Left renal pelvis (tissue), 4 donors: ENCODE measurements at places on chromosomes 13 and 19.

DNA sequence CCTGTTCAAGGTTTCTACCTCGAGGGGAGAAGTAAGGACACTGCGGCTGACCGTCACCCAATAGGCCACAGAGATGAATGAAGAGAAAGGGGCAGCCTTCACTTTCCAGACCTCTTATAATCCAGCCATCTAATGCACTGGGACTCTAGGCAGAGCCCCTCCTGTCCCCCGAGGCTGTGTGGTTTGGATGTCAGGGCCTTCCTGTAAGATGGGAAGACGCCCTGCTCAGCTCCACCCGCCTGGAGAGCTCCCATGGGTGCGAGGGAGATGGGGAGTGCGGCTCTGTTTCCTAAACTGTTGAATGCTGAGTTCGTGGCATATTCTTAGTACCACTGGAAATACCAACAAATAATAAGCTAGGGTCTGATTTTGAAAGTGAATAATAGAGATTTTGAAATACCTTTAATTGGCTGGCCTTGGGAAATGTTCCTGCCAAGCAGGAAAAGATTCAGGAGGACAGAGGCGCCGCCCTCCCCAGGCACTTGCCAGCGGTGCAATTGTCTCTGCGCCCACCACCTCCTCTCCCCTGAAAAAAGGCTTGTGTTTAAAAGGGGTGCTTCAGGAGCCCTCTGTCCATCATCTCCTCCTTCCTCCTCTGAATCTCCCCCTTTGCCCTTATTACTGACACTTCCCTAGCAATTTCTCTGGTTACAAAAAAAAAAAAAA, 85.4 kb upstream of the GPR183 start:
- DNase-seq: no peak

GRCh38 chr13:32883474-32883873, 132.7 kb upstream of the KL start:
- no peak for DNase-seq

GRCh38 chr13:75319254-75319653, 162.7 kb downstream of the TBC1D4 start:
- no peak for DNase-seq

DNA sequence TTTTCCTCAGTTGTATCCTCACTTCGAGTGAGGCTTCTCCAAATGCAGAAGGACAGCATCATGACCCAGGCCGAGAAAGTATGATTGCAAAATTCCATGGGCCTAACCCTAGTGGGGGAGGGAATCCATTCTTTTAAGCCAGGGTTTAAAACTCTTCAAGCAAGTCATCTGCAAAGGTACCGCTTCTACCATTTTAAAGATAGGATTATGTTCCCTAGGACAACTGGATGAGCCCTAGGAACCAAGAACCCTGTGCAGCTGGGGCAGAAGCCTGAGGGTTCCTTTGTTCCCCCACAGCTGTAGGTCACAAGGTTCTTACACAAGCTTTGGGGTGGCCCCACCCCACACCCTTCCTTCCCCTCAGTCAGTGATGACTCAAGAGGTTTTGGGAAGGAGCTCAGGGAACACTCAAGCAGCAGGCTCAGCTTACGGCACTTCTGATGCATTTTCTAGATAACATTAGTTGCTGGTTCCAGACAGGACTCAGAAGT, 13.5 kb downstream of the ARL11 start:
- DNase-seq: no peak

GRCh38 chr19:1747285-1748114, 5.8 kb upstream of the ONECUT3 start:
- no peak for DNase-seq

DNA sequence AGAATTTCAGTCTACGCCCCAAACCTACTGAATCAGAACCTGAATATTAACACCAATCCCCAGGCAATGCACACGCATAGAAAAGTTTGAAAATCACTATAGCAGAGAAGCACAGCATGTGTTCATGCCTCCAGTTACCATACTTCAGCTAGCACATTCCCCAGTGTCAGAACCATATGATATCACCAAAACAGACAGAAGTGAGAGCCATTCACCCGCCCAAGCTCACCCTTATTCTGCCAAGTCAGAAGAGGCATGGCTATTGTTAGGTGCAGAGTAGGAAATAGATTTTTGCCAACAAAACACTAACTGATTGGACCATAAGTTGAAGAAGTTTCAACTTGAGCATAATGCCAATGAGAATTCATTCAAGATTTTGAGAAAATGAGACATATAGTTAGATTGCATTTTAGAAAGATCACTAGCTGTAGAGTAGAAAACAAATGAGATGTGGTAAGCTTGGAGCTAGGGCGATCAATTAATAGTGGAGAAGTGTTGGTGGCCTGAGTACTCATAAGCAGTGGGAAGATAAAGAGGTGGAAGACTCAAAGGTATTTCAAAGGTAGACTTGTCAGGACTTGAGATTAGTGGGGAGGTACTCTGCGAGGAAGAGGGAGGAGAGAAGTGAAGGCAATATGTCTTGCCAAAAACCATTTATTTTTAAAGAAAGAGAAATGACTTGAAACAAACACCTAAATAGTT, 492.4 kb downstream of the SUCLA2 start:
- DNase-seq: no peak

DNA sequence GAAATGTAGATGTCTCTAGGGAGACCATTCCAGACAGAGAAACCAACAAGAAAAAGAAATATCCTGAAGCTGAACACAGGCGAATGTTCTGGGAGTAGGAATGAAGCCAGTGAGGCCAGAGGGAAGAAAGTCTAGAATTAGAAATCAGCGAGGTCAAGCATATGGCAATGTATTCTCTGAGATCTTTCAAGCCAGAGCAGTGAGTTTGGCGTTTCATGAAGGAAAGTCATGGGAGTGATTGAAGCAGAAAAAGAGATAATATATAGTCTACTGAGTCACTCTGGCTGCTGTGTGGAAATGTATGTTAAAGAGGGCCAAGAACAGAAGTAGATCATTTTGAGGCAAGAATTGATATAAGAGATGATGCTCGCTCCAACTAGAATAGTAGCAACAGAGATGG, 576.0 kb downstream of the PCDH17 start:
- DNase-seq: no peak

- no peak for DNase-seq
Measured at GRCh38 chr13:110470272-110471009, 91.1 kb downstream of the RAB20 start.

DNA sequence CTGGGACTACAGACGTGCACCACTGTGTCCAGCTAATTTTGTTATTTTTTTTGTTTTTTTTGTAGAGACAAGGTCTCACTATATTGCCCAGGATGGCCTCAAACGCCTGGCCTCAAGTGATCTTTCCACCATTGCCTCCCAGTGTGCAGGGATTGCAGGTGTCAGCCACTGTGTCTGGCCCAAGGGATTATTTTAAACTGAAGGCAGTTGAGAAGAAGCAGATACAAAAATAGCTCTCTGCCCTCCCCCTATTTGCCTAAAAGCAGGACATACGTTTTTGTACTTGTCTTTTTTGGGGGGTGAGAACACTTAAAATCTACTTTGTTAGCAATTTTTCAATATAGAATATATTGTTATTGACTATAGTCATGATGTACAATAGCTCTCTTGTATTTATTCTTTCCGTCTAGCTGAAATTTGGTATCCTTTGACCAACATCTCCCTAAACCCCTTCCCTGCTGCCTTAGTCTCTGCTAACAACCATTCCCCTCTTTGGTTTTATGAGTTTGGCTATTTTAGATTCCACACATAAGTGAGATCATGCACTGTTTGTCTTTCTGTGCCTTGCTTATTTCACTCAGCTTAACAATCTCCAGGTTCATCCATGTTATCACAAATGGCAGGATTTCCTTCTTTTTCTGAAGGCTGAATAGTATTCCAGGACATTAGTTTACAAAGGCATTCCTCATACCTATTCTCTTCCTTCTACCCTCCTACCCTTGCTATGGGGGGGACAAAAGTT, 34.9 kb downstream of the ADGRE3 start:
- no peak for DNase-seq

DNA sequence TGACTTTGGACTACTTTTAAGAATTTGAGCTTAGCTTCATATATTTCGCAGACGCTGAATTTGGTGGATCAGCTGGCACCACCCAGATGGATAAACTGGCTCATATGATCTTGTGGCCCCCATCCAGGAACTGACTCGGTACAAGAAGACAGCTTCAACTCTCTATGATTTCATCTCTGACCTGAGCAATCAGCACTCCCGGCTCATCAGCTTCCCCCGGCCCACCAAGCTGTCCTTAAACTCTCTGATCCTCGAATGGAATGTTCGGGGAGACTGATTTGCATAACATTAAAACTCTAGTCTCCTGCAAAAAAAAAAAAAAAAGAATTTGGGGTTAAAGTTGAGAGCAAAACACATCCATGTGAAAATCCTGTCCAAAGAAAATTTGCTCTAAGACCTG, 71.4 kb upstream of the IRS2 start:
- no peak for DNase-seq

DNA sequence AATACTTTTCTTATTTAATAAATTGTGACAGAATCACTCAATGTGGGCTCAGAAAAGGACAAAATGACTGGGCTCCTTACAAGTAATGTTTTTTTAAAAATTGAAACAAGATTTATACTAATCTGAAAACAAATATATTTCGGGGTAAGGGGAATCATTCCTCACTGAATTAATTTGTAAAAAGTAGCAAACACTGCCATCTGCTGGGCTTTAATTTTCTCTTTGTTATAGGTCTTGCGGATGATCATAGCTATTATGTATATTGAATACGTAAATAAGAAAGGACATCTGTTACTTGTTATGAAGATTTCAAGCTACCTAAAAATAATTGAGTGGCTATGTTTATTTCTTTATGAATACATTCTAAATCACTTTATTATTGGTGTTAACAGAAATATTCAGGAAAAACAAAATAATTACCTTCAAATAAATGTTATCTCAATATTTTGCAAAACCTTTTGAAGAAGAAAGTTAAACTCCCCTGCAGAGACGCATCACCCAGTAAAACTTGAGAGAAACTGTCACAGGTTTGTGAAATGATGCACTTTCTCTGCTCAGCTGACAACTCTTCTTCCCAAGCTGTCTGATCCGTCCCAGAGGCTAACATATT, 17.8 kb upstream of the ENOX1 start:
- peak; percentile 63 for DNase-seq

DNA sequence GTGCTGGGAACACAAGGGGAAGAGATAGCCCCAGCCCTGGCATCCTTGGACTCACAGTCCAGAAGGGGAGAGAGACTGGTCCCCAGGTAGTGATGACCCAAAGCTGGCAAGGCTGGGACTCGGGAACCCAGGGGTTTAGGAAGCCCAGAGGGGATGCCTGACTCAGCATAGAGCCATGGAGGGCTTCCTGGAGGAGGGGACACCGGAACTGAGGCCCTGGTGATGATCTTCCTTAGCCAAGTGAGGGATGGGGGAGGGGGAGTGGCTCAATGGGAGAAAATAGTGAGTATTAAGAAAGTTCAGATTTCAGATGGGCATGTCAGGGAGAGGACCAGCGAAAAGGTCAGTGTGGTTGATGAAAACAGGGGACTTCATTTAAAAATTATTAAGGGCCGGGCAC, 26.8 kb downstream of the EXOC3L2 start:
- DNase-seq: no peak

- DNase-seq: no peak
Measured at GRCh38 chr13:33323801-33324510, 38.4 kb upstream of the STARD13 start.

- no peak for DNase-seq
Measured at GRCh38 chr19:13929956-13930355, 8.3 kb downstream of the PODNL1 start.

GRCh38 chr19:51145916-51146493, 3.9 kb downstream of the SIGLEC7 start:
- no peak for DNase-seq

DNA sequence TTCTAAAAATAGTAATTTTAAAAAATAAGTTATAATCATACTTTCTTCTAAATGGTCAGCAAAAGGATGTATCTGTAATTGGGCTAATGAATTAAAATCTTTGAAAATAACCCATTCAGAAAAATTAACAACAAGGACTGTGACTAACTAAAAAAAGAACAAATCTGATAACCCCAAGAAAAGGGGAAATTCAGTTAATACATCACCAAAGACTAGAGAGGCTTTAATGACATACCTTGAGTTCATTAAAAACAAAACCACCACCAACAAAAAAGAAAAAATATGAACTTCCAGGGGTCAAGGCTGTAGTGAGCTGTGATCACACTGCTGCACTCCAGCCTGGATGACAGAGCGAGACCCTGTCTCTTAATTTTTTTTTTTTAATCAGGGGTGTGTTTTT, 121.8 kb downstream of the TBC1D4 start:
- DNase-seq: no peak

DNA sequence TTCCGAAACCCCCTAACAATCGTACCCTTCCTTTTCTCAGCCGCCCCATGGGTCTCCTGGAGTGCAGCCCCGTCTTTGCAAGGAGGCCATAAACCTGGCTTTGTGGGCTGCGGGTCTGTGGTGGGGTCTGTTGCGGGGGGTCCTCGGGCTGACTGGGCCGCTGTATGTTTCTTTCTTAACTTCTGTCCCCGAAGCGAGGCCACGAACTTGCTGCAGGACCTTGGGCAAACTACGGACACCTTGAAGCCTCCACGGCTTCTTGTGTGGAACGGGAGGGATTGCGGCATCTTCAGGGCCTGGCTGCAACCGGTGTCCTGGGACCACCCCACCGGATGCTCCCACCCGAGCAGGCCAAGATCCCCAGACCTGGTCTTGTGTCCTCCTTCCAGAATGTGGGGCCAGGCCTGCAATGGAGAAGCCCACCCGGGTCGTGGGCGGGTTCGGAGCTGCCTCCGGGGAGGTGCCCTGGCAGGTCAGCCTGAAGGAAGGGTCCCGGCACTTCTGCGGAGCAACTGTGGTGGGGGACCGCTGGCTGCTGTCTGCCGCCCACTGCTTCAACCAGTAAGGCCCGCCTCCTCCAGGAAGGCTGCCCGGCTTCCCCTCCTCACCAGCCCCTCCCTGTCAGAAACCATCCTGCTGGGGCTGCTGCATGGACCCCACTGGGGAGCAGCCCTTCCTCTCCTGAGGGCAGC, 12.0 kb downstream of the TIMM13 start:
- no peak for DNase-seq

DNA sequence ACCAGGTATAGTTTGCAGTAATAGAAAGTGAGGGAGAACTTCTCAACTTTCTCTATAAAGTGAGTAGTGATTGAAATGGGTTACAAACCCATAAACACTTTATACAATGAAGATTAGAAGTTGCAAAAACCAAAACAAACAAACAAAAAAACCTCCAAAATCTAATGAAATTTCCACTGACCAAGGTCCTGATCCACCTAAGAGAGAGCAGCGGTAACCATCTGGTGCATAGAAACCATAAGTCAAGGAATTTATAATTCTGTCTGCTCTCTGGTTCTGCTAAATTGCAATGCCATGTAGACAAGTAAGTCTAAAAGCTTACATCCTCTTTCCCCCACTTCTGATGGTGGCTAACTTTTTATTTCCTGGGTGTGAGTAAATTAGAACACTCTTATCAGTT, 463.4 kb downstream of the EFNB2 start:
- no peak for DNase-seq
